ENCODE measurements at places on chromosomes 11 and 22.

DNA sequence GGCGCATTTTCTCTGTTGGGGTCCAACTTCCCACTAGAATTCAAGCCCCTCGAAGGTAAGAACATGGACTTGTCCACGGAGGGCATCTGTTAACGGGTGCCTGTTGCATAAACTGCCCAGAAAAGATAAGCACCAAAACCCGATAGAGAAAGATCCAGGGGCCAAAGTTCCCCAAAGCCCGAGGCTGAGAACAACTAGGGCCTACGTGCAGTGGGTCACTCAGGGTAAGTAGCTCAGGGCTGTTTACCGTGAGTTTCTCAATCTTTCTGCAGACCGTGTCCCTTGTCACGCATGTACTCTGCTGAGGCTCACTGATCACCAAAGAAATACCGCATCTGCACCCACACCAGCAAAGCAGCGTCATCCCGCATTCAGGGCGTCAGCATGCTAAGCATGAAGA is 24.4 kb downstream of the PGA5 start:
- no peak for DNase-seq

GRCh38 chr22:48096411-48096810 is 1334.0 kb downstream of the TBC1D22A start:
- no peak for DNase-seq

DNA sequence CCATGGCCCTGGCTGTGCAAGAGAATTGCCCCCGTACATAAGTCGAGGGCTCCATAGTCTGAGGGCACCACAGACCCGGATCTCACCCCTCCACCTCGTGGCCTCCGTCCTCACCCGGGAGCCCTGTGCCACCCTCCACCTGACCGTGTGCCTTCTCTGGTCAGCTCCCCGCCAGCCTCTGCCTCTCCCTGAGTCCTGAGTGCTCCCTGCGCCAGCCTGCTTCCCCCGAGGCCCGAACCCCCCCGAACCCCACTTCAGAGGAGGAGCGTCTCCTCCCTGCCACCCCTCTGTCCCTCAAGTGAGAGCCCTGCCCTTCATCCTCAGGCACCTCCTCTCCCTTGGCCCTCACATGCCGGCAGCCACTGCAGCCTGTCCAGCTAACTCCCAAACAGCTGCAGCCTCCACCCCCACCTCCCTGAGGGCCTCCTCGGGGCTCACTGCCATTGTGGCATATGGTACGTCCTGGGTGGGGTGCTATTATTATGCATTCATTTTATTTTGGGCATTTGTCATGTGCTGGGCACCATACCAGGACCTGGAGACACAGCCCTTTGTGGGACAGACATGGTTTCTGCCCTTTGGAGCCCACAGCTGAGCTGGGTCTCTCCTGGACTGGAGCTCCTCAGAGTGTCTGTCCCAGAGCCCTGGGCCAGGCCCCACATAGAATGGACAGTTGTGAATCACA is 67.2 kb downstream of the MYO7A start:
- no peak for DNase-seq

DNA sequence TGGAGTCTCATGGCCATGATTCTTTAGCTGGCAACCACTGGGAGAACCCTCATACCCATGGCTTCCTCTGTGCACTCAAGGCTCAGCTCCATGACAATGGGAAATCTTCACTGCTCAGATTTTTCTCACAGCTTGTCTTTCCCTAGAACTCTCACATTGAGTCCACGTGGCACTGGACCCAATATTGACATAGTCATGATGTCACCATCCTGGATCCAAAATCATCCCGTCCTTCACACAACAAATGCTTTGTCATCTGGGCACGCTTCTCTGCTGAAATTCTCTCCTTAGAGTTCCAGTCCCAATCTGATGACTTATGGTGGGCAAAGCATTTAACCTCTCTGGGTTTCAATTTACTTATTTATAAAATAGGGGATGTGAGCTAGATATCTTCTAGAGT is 37.7 kb upstream of the CD44 start:
- no peak for DNase-seq

- no peak for DNase-seq
Measured at GRCh38 chr11:116510886-116511650, 261.7 kb downstream of the BUD13 start.

Data from astrocyte of the hippocampus (primary cell).